Kidney glomerular epithelial cell (primary cell): ENCODE measurements at places on chromosomes 1 and 21.

- DNase-seq = no peak
Observed at GRCh38 chr21:44657635-44658540, at the start of gene KRTAP12-3. TSS of gene KRTAP12-3 (plus strand) at chr21:44657932. CDS start at chr21:44657980, 48 bp downstream.

DNA sequence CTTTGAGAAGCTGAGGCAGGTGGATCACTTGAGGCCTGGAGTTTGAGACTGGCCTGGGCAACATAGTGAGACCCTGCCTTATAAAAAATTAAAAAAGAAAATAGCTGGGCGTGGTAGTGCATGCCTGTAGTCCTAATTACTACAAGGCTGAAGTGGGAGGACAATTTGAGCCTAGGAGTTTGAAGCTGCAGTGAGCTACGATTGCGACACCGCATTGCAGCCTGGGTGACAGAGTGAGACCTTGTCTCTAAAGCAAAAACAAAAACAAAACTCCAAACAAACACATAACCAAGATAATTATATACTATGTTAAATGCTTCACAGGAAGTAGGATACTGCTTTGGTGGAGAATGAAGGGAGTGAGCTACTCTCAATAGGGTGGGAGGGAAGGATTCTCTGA is 5.4 kb upstream of the PAFAH2 start:
- DNase-seq = no peak

GRCh38 chr1:23867542-23867894 is 572 bp downstream of the FUCA1 start:
- no peak for DNase-seq

DNA sequence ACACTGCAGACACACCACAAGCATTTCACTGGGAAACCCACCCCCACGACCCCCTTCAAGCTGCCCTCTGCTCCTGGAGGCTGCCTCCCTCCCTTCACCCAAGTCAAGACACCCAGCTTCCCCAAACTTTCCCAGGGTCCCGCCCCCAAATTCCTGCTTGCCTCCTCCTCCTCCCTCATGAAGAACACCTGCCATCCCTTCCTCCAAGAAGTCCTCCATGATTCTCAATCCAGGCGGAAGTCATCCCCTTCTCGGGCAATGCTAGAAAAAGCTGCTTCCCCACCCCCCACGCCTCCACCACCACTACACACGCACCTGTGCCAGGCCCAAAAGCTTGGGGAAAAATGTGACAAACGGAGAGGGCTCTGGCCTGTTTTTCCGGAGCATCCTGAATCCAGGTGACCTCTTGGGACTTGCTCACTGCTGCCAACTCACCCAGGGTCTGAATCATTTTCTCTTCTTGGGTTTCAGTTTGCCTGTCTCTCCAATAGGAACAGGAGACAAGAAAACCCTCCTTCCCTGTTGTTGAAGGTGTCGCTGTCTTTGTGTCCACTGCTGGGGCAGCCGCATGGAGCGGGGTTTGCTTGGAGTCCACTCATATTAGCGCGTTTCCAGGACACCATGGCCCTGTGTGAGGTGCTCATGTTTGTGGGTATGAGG is 101.0 kb upstream of the CASZ1 start:
- no peak for DNase-seq

- no peak for DNase-seq
Observed at GRCh38 chr1:56435434-56436262, 143.7 kb downstream of the PLPP3 start.

- peak; percentile 84 for DNase-seq
Observed at GRCh38 chr21:15659753-15660422, 69.9 kb upstream of the USP25 start.

DNA sequence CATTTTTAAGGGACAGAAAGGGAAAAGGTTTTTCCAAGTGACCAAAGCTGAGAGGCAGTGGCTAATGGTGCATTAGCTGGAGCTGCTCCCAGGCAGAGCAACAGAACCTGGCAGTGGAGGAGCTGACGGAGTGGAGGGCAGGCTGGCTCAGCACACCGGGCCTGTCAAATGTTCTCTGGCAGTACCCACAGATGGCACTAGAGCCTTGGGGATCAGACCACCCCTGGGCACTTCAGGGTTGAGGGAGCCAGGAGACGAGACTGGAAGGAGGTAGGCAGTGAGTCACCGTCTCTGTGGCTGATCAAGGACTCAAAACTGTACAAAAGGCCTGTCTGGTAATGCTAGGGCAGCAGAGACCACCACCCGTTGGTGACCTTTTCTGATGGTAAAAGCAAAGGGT is 121.7 kb upstream of the KIAA0040 start:
- no peak for DNase-seq

DNA sequence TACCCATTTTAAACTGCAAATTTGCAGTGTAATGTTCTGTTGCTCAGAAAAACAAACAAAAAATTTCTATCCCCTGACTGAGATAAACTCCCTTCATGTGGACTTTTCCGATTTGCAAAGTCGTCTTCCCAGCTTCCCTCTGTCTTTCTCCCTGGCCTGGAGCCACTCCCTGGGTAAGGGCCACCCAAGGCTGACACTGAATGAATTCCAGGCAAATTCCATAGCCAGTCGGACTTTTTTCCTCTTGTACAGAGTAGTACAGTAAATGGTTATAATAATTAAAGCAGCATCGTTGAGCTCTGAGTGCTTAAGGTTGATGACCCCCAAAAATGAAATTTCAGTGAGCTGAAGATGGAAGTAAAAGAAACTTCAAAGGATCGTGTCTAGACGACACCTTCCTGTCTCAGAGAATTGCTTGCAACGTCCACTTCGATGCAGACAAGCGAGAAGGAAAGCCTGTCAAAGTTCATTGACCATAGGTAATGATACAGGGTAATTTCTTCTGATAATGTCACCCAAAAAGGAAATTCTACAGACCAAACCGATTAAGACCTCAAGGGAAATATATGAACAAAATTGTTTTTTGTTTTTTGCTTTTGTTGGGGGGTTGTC is 33.6 kb upstream of the LHX8 start:
- no peak for DNase-seq

GRCh38 chr1:195005338-195005737 is 1602.9 kb downstream of the KCNT2 start:
- no peak for DNase-seq

DNA sequence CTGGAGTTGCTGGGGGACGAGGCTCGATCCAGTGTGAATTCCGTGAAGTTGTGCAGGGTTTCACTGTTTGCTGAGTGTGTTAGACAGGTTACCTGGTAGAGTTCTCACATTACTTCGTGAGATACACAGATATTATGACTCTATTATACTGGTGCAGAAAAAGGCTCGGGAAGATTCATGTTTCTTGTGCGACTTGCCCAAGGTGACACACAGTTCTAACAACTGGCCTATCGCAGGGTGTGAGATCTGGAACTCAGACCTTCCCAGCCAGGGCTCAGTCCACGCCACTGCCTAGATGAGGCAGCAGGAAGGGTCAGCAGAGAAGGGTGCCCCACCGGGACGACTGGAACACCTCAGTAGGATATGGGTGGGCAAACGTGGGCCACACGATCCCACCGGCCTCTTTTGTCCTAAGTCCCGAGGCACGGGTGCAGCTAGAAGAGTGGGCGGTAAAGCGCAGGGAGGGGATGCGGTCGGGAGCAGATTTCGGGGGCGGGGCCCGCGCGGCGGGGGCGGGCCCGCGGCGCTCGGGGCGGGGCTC is 296 bp upstream of the RNPEP start:
- DNase-seq = peak; percentile 82

DNA sequence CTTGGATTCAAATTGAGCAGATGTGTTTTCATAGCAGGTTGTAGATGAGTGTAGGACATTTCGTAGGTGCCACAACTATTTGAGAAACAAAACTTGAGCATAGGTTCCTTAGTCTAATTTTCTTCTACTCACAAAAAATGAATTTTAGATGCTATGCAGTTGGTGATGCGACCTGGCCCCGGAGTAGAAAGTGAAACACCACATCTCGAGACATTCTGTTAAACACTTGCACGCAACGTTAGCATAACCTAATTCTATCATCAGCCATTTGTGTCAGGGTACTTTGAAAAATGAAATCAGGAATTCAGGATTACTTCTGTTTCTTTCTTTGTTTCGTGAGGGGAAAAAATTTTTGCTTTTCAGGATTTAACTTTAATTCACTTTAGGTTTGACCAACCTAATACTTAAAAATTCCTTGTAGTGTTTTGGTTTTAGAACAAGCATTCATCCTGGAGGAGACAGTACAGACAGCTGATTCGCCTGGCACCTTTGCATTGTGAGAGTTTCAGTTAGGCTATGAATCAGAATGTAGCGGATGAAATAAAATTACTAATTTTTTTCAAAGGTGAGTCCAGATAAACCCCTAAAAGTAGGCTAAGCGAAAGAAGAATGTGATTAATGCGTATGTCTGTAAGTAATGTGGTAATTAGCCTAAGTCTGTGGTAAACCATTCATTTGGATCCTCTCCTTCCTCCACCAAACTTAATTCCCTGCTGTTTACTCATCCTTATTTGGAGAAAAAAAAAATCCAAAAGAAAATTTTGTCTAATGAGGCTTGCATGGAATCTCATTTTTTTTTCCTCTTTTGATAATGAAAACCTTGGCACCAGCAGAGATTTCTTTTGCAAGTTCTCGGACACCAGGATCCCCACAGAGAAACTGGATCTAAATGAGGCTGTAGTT is 44.9 kb downstream of the MAP3K21 start:
- no peak for DNase-seq

DNA sequence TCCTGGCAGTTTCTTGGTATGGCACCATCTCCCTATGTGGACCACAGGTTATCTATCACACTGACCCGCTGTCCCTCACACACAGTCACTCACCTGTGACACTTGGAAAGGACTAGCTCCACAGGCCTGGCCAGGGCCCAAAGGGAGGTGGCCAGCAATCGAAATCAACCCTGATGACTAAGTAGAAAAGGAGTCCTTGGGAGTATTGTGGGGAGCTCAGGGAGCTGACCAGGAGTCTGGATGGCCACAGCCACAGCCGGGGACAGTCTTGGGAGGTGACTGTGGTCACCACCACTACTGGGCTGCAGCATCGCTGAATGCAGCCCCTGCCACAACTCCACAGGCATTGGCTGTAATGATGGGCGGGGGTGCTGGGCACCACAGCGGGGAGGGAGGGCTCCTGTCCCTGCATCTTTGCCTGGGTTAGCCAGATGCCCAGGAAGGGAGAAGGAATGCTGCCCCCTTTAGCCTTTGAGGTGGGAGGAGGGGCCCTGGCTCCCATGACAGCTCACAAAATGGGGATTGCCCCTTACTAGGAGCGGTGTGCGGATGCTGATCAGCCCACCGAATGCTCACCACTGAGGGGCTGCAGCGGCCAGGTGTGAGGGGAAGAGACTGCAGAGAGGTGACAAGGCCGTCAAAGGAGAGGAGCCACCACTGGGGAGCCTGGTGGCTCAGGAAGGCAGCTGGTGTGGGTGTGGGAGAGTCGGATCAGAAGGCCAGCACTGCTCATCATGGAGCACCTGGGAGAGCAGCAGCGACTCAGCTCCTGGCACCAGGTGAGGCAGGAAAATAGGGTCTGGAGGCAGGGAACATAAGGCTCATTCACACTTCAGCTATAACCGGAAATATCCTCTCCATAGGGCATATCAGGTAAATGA is 61.3 kb downstream of the H3-3A start:
- DNase-seq = peak; percentile 19

DNA sequence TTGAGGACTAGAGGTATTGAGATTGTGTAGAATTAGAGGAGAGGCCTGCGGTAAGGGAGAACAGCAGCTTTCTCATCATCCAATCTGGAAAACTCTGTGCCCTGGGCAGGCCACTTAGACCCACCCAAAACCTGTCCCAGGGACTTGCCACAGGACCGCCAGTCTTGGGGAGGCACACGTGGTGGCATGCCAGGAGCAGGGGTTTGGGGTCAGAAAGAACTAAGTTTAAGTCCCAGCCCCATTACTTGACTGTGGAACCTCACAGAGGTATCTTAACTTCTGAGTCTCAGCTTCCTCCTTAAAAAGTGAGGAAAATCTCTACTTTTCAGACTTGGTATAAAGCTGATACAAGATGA is 356.6 kb downstream of the HHAT start:
- no peak for DNase-seq

DNA sequence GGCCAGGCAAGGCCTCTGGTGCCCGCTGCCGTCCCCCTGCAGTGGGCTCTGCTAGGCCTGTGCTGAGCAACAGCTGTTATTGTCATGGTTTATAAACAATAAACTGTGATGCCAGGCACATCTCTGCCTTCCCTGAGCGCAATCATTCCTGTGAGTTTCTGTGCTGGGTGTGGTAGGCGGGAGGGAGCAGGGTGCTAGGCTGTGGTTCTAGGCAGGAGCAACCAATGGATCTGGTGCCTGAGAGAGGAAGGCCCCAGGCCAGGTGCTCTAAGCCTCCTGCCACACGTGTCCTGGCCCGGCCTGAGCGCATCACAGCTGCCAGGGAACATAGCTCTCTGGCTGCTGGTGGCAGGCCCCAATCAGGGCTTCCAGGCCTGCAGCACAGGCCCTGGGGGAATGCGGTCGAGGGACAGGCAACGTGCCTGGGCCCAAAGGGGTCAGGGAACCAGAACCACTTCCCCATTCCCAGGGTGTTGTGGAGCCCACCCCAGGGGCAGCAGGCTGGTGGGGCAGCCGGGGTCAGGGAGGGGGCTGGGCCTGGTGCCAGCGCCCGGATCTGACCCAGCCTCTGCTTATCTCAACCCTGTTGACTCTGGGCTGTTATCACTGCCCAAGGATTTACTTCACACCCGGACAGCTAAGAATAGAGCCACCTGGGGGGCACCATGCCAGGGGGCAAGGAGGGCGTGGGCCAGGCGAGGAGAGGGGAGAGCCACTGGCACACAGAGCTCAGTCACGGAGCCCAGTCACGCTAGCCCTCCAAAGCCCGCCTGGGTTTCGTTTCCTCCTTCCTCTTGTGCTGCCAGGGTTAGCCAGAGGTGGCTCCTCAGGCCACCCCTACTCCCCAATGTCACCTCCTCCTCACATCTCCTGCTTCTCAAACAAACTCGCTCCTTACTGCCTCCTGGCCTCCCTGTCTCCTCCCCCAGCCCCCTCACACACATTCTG is 11.5 kb downstream of the TRIM46 start:
- DNase-seq = no peak

DNA sequence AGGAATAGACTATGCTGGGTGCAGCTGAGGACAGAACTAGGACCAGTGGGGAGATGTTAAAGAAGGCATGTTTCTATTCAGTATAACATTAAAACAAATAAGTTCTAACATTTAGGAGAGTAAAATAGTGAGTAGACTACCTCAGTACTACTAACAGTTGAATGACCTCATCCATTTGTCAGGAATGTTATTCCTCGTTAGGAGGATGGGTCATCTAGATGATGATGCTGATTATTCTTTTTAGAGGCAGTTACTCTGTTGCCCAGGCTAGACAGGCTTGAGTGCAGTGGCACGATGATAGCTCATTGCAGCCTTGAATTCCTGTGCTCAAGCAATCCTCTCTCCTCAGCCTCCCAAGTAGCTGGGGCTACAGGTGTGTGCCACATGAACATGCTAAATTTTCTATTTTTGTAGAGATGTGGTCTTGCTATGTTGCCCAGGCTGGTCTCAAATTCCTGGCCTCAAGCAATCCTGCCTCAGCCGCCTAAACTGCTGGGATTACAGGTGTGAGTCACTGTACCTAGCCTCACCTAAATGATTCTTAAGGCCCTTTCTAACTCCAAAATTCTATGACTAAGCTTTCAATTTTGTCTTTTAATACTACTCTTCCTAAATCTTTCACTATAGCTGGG is 9.3 kb downstream of the EEIG2 start:
- no peak for DNase-seq

GRCh38 chr1:162740755-162741154 is 49.7 kb upstream of the HSD17B7 start:
- no peak for DNase-seq
